ENCODE measurements at places on chromosomes 3 and 15. TPM values are rescaled to one million over a fixed set of nuclear protein-coding genes. Genes with fewer than 3 reads are reported as not detected.

P2RY13 gene
- 0.12 TPM for polyA plus RNA-seq

SERP1 gene
- 70.7 TPM for polyA plus RNA-seq

FOXB1 gene
- polyA plus RNA-seq: not detected

CIDEC gene
- 10.9 TPM for polyA plus RNA-seq

TMIE gene
- polyA plus RNA-seq: 0.52 TPM

EBLN2 gene
- 0.95 TPM for polyA plus RNA-seq

CLDN16 gene
- polyA plus RNA-seq: 0.09 TPM

GYG1 gene
- 37.8 TPM for polyA plus RNA-seq

CACNA1D gene
- 11.3 TPM for polyA plus RNA-seq

KCNH8 gene
- polyA plus RNA-seq: 2.6 TPM

SOX2 gene
- 0.04 TPM for polyA plus RNA-seq

CHST14 gene
- 6.1 TPM for polyA plus RNA-seq

GPR27 gene
- 4.6 TPM for polyA plus RNA-seq

SSUH2 gene
- polyA plus RNA-seq: 0.42 TPM

CHST2 gene
- polyA plus RNA-seq: 2.0 TPM

RTP4 gene
- polyA plus RNA-seq: 3.1 TPM

MORF4L1 gene
- 149 TPM for polyA plus RNA-seq

DLL4 gene
- 2.6 TPM for polyA plus RNA-seq

POTEB gene
- polyA plus RNA-seq: not detected

TGM5 gene
- not detected for polyA plus RNA-seq

NCBP2 gene
- 30.1 TPM for polyA plus RNA-seq

DOCK3 gene
- 0.57 TPM for polyA plus RNA-seq

CEP152 gene
- polyA plus RNA-seq: 1.3 TPM

PIK3R4 gene
- polyA plus RNA-seq: 15.6 TPM

SLC22A13 gene
- 0.23 TPM for polyA plus RNA-seq

ARF4 gene
- polyA plus RNA-seq: 99.9 TPM

GOLGA8M gene
- polyA plus RNA-seq: 1.4 TPM

GABRR3 gene
- 0.02 TPM for polyA plus RNA-seq

DISP2 gene
- 4.1 TPM for polyA plus RNA-seq

STRIT1 gene
- polyA plus RNA-seq: not detected

EXD1 gene
- polyA plus RNA-seq: not detected

ACOX2 gene
- polyA plus RNA-seq: 7.9 TPM

ISLR2 gene
- polyA plus RNA-seq: 0.31 TPM

FAM81A gene
- polyA plus RNA-seq: 0.63 TPM

CCNB2 gene
- 0.19 TPM for polyA plus RNA-seq

MYZAP gene
- 10.0 TPM for polyA plus RNA-seq

P2RY14 gene
- 0.47 TPM for polyA plus RNA-seq

SAMD7 gene
- not detected for polyA plus RNA-seq

SOX14 gene
- polyA plus RNA-seq: not detected

MESP2 gene
- polyA plus RNA-seq: 0.12 TPM

KBTBD8 gene
- polyA plus RNA-seq: 0.33 TPM

TMCO5A gene
- polyA plus RNA-seq: not detected

ANKRD34C gene
- 0.47 TPM for polyA plus RNA-seq

C15orf62 gene
- polyA plus RNA-seq: 0.16 TPM

CFAP92 gene
- 1.3 TPM for polyA plus RNA-seq

ZNF502 gene
- polyA plus RNA-seq: 3.3 TPM

A4GNT gene
- polyA plus RNA-seq: 1.2 TPM

C3orf85 gene
- not detected for polyA plus RNA-seq

PLA2G4F gene
- 0.23 TPM for polyA plus RNA-seq

KLHL40 gene
- polyA plus RNA-seq: not detected

IFRD2 gene
- polyA plus RNA-seq: 101 TPM

SCG3 gene
- 67.5 TPM for polyA plus RNA-seq

TLR9 gene
- 0.05 TPM for polyA plus RNA-seq

CLRN1 gene
- polyA plus RNA-seq: not detected

NRROS gene
- polyA plus RNA-seq: 1.4 TPM

RHOV gene
- 8.1 TPM for polyA plus RNA-seq
